ENCODE measurements at places on chromosomes 6 and 20.
A peak's percentile ranks its signal among the peaks of the same experiment; 100 is the strongest.

GRCh38 chr6:144036064-144036834, 28.2 kb upstream of the PLAGL1 start:
- DNase-seq = no peak

DNA sequence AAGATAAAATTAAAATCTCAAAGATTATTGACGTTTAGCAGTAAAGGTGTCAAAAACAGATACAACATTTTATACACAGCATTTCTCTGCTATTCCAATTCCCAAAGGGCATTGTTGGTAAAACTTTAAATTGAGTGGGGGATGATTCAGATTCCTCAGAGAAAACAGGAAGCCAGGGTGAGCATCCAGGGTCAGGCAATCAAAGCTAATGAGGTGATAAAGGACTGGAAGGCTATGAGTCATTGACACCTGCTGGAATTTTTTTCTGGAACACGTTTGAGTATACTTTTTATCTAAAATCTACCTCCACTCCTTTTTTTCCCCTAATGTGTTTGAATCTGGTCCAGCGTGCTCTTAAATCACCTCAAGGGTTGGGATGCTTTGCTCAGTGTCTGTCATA, 52.2 kb downstream of the FKBP1C start:
- no peak for DNase-seq

DNA sequence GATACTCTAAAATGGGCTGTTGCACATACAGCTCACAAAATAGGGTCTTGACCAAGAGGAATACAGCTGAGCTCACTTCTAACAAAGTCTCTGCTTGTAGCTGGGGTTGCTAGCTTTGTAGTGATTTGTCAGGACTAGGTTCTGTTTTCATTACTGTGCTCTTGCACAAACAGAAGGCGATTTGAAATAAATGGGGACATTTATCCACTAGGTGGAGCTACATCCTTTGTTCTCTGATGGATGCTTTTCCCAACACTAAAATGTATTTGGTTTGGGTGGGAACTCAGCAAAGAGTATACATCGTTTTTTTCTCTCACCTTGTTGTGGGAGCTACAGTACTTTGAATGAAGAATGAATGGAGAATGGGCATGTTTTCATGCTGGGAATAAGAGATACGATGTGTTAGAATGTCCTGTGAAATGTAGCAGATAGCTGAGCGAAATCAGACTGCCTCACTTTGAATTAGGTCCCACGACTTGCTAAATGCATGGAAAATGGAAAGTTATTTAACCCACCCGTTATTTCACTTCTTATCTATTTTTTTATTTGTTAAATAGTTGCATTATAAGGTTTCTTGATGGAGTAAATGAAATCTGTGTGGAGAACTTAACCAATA, 494.7 kb upstream of the MAP3K7 start:
- peak; percentile 5 for DNase-seq

DNA sequence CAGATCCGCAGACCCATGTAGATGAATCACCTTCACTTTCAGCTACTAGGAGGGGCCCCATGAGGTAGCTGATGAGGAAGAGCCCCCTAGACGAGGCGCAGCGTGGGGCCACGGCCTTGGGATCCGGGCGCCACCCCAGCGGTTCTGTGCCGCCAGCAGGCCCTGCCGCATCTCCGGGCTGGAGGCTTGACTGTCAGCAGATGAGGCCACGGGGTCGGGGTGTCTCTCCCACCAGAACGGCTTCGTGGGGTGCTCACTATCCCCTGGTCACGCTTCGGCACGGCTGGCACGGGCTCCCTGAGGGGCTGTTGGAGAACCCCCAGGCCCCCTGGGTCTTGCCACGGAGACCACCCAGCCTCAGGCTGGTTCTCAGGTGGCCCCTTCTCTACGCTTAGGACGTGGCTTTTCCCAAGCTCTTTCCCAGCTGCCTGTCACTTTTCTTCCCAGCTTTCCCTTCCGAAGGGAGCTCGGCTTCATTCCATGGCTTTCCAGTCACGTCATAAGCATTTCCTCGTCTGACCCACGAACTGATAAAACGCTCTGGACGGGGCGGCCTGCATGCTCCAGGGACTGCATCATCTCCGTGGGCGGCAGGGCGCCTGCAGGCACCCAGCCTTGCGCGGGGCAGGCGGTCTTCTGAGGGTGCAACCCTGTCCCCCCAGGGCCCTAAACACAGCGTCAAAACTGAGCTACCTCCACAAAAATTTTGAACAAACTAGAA, 85.9 kb downstream of the THBS2 start:
- no peak for DNase-seq

- DNase-seq = no peak
Observed at GRCh38 chr6:15293674-15294073, 47.8 kb downstream of the JARID2 start.

- no peak for DNase-seq
Observed at GRCh38 chr20:36281785-36282380, 24.3 kb upstream of the DLGAP4 start.

DNA sequence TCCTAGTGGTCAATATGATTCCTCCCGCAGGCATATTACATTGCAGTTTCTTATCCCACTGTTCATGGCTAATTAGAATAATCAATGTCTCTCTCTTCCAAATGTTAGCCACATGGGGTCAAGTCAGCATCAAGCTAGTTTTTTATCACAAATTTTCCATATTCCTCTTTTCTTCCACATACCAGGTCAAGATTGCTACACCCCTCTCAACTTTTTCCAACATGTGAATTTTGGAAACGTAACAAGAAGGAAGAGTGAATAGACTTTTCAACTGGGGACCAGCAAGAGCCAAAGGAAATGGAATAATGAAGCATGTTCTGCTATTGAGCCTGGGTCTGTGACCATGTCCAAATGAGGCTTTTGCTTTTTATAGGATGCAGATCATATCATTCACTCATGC, 65.1 kb downstream of the SOD2 start:
- DNase-seq = no peak

DNA sequence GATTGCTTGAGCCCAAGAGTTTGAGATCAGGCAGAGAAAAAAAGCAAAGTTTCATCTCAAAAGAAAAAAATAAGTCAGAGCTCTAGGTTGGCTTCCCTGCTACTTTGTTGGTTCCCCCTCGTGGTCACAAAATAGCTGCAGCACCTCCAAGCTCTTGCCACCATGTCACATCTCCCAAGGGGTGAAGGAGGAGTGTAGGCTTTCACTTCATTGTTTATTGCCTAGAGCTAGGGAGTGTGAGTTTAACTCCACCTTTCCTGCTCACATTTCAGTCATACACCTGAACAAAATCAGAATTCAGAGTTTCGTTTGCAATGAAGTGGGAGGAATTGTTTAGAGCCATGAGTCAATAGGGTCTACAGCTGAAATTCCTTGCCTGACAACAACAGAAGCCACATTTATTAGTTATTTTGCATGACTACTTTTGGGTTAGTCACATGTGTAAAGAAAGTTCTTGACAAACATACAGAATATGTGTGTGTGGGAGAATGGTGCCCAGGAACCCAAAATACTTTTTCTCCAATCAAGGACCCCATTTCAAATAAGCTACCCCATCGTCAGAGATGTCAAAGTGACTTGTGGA, 56.2 kb upstream of the UFL1 start:
- no peak for DNase-seq

- no peak for DNase-seq
Observed at GRCh38 chr20:14673164-14673563, 335.8 kb upstream of the FLRT3 start.

DNA sequence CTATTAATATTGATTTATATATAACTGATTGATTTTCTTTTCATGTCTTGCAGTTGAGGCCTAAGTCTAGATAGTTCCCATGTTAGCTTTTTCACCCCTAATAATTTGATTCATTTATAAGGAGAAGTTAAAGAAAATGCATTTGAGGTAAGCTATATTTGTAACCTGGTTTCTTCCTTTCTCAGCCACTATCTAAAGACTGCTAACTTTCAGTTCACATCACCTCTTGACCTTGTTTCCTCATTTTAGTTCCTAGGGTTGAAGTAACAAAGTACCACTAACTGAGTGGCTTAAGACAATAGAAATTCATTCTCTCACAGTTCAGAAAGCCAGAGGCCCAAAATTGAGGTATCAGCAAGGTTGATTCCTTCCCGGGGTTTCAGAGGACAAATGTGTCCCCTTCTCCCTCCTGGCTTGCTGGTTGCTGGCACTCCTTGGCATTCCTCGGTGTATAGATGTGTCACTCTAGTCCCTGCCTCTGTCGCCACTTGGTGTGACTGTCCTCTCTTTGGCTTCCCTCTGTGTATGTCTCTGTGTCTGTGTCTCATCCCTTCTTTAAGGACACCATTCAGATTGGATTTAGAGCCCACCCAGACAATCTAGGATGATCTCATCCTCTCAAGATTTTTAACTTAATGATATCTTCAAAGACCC, 55.9 kb upstream of the C20orf144 start:
- DNase-seq = no peak

DNA sequence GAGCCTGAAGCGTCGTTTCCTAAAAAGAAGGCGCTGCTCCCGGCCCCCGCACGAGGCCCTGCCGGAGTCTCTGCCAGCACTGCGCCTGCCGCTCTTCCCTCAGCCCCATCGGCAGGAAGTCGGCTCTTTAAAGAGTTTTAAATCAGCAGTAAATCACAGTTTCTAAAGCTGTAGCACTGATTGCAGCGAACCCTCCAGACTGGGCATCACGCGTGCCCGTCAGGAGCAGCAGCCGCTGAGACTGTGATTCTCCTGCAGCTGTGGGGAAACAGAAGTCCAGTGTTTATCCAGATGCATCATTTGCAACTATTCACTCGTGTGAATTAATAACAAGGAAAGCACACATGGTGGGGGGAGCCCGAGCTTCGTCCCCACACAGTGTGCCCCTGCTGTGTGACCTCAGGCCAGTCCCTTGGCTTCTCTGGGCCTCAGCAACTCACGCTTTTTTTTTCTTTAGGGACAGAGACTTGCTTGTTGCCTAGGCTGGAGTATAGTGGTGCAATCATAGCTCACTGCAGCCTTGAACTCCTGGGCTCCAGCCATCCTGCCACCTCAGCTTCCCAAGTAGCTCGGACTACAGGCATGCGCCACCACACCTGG, 28.3 kb downstream of the DLL1 start:
- no peak for DNase-seq

- DNase-seq = peak; percentile 50
Observed at GRCh38 chr6:43952746-43953145, 174.5 kb downstream of the MRPL14 start.

DNA sequence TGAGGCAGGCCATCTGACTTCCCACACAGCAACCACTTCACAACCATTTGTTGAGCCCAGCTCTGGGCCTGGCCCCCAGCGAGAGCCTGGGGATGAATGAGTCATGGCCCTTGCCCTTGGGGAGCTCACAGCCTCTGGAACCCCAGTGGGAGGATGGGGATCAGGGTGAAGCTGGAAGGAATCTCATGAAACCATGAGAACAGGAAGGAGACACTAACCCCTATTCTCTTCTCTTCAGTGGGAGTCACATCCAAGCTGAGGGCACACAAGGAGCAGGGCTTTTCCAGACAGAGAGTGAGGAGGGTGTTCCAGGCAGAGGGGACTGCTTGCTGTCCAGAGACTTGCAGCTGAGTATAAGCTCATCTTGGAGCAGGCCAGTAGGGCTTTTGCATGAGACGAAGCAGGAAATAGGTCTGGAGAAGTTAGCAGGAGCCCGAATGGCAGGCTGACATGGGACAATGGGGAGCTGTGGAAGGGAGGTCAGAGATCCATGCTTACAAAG, 7.5 kb downstream of the FOXS1 start:
- DNase-seq = no peak

GRCh38 chr20:32586291-32586690, 1.2 kb upstream of the NOL4L start:
- no peak for DNase-seq

GRCh38 chr20:51831866-51832265, 29.5 kb upstream of the SALL4 start:
- no peak for DNase-seq

DNA sequence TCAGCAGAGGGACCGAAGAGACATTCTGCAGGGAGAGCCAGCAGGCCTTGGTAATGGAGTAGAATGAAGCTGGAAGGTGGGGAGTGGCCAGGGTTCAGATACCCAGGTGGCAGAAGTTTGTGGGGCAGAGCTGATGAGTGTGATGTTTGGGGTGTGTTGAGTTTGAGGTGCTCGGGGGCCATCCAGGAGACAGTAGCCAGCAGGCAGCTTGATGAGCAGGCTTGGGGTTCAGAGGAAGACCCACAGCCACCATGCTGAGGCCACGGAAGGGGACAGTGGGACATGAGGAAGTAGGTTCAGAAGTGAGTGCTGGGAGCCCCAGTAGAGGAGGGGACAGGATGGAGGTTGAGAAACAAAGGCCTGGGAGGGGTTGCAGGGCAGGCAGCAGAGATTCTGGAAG, 11.1 kb upstream of the FOXS1 start:
- no peak for DNase-seq

DNA sequence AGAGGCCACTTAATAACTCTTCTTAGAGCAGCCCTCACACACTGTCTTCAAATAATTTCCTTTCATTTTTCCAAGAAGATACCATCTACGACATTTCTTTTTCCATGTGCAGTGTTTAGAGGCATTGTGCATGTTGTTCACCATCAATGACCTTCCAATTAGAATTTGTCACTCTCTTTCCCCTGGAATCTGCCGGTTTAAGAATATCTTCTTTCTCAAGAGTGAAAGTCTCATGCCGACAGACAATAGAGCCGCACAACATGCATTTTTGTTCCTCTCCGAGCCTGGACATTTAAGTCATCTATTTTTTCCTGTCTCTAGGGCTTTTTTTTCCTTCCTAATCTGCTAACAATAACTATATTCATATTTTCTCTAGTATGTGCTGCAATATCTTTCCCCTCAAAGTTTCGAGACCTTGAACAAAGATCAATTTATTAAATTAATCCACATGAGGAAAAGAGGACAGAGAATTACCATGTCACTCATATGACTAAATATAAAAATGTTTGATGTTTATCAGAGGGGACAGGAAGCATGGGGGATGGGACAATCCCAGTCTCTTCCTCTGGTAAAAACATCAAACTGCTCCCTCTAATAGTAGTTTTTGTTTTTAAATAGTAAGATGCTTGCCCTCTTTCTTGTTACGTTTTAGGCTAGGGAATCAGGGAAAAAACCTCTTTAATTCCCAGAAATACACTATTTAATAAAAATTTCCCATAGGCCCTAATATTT, 893.4 kb downstream of the C6orf118 start:
- DNase-seq = no peak

DNA sequence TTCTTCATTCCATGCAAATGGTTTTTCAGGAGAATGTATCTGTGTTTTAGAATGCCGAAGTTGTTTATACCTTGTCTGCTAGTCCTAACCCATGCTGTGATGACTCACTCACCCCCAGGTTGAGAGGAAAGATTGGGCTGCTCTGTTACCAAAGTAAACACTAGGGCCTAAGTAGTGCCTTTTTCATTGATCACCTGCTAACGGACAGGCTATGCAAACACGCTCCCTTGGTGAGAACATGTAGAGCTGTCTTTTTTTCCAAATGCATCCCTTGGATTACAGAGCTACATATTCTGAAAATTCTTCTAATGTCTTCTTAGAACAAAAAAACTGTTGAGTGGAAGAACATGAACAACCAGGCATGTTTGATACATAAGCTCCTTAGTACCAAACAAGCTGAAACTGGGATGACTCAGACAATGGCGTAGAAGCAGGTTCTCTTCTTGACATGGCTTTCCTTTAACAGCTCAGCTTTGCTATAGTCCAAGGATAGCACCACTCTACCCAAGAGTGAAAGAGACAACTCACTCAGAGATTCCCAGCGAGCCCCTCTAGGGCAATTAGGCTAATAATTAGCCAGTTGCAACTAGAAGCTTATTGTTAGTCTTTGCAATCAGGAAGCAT, 20.5 kb downstream of the PERP start:
- DNase-seq = no peak

All from hematopoietic multipotent progenitor cell treated with erythropoietin and hydrocortisone succinate and interleukin-3 and kit ligand, for 17 days (in vitro differentiated cells).